ENCODE measurements at places on chromosomes 12 and 14. TPM values are rescaled to one million over a fixed set of nuclear protein-coding genes. Genes with fewer than 3 reads are reported as not detected.

The ZC2HC1C gene
- total RNA-seq = 3.1 TPM

The FSCB gene
- not detected for total RNA-seq

The DNAJC22 gene
- 0.61 TPM for total RNA-seq

The ACSS3 gene
- total RNA-seq = 84.5 TPM

The C12orf50 gene
- total RNA-seq = 0.39 TPM

The OR6C2 gene
- not detected for total RNA-seq

The OR4M1 gene
- total RNA-seq = not detected

The DIO3 gene
- 0.26 TPM for total RNA-seq

The ZNF641 gene
- total RNA-seq = 32.5 TPM

DNA sequence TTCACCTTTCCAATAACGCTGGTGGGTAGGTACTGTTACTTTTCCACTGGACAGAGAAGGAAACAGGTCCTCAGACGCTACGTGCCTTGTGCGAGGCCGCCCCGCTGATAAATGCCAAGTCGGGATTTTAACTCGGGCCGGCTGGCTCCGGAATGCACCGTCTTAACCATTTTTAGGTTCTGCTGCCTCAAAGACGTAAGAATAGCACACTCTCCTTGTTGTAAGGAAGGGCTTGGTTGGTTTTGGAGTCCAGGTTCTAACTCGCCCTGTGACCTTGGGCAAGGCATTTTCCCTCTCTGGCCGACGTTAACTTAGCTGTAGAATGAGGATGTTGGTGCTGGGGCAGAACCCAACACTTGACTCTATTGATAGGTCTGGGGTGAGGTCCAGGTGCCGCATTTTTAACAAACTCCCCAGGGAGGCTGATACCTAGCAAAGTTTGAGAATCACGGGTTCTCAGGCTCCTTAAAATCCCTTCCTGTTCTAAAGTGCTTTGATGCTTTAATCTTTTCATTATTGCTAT, 814 bp downstream of the ANKRD13A start:
- DNase-seq = peak; percentile 47
- H3K4me1 ChIP-seq = peaks cover 27% of the 10 kb centered on the region
- peak overlapping the region; percentile 57 for H3K4me3 ChIP-seq
- no peaks in the 10 kb centered on the region for H3K27me3 ChIP-seq
- H3K36me3 ChIP-seq = no peaks in the 10 kb centered on the region

- no peaks in the 10 kb centered on the region for H3K4me1 ChIP-seq
- no peaks in the 10 kb centered on the region for H3K27me3 ChIP-seq
- no peak for DNase-seq
These were observed 35.0 kb downstream of the KITLG start for GRCh38 chr12:88544991-88545980.

DNA sequence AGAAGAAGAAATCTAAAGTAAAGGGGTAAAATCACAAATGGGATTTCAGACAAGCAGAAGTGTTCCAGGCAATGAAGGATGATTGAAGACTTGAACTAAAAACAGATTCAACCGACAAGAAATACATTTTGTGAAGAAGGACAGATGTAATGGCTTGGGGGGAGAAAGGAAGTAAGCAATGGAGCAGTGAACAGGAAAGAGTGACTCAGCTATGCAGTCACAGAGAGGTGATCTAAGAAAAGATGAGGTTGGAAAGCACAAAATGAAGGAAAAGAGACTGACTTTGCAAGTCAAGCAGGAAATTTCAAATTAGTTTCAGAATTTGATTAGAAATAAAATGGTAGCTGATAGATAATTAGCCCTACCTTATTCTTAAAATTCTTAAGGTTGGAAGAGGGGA, 66.5 kb downstream of the PUS7L start:
- H3K4me3 ChIP-seq = no peak overlapping the region
- H3K36me3 ChIP-seq = no peaks in the 10 kb centered on the region
- no peaks in the 10 kb centered on the region for H3K27me3 ChIP-seq
- H3K27ac ChIP-seq = no peak overlapping the region
- DNase-seq = no peak
- H3K4me1 ChIP-seq = no peaks in the 10 kb centered on the region

- H3K4me3 ChIP-seq = no peak overlapping the region
- no peaks in the 10 kb centered on the region for H3K27me3 ChIP-seq
- H3K36me3 ChIP-seq = peaks cover 15% of the 10 kb centered on the region
- DNase-seq = peak; percentile 91
- peaks cover 40% of the 10 kb centered on the region for H3K4me1 ChIP-seq
These were observed 116.5 kb downstream of the RFLNA start for GRCh38 chr12:124411281-124411878.

DNA sequence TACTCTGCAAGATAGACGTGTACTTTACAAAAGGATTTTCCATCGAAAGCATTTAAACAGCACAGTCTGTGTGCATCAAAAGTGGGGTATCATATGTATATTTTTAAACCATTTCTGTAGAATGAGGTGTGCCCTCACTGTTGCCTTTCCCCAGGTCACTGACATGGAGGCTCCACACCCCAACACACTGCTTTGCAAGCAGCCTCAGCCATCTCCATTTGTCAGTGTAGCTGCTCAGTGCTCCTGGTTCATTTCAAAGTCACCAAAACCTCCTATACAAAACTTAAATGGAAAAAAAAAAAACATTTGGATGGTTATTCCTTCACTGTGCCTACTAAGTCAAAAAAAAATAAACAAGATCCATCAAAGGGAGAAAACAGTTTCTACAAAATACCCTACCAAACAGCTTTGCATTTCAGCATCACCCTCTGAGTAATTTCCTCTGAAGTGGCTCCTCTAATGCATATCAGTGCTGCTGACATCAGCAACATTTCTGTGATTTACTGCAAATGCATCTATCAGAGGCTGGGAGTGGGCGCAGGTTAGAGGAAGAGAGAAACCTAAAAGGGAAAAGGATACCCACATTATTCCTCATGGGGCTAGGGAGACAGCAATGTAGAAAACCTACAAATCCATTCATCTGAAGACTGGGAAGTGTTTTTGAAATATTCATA, 46.0 kb downstream of the KCNK10 start:
- H3K27ac ChIP-seq = no peak overlapping the region
- H3K4me3 ChIP-seq = no peak overlapping the region
- H3K36me3 ChIP-seq = no peaks in the 10 kb centered on the region

DNA sequence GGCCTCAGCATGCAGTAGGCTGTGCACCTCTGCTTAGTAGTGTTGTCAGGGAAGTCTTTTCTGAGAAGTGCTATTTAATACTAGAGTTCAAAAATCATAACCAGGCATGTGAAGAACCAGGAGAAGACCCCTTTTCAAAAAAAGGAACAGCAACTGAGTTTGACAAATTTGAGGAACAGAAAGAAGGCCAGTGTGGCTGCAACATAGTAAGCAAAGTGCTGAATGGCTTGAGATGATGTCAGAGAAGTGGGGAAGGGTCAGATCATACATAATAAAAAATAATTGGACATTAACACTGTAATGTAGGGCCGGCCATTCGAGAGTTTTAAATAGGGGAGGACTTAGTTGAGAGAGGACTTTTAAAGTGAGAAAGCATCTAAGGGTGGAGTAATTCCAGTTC, 11.1 kb upstream of the CNTN1 start:
- no peaks in the 10 kb centered on the region for H3K4me1 ChIP-seq
- no peak for DNase-seq
- no peak overlapping the region for H3K27ac ChIP-seq
- no peaks in the 10 kb centered on the region for H3K36me3 ChIP-seq
- no peak overlapping the region for H3K4me3 ChIP-seq
- no peaks in the 10 kb centered on the region for H3K27me3 ChIP-seq

All from adrenal gland (tissue), 19 donors.